ENCODE measurements at places on chromosomes 13 and 19.

DNA sequence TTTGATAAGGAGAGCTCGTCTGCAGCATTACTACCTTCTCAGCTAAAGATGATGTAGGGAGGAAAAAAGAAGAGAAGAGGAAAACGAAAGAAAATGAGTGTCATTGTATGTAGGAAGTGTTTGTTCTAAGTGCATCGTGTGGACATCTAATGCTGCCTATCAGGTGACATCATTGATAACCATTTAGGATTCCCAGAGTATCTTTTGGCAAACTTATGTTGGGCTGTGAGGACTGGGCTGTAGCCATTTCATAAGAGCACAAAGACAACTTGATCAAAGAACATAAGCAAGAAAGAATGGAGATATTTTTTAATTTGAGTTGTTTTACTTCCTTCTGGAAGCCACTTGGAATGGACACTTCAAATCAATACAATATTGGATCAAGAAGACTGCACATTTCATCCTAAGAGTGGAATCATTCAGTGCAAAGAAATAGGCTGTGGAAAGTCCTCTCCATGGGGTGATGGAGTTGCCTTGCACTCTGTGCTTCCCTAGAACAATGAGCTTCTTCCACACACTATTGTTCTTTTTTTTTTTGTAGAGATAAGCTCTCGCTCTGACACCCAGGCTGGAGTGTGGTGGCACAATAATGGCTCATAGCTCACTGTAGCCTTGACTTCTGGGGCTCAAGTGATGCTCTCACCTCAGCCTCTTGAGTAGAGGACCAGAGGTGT is 52.4 kb upstream of the UBL3 start:
- no peak for DNase-seq

GRCh38 chr13:82356667-82357410 is 1525.4 kb downstream of the SLITRK1 start:
- DNase-seq, result peak; percentile 18

DNA sequence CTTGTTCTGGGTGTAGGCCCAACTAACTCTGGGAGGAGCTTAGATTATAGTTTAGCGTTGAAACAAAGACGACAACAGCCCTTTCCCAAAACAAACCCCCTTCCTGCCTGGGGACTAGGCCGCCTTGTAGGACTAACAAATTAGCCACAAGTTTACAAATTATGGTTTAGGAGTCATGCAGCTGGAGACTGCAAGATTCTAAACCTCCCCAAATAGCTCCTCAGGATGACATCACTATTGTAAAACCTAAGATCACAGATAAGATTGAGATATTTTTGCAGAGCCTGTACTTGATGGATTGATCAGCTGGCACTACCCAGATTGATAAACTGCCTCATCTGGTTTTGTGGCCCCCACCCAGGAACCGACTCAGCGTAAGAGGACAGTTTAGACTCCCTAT is 2.3 kb upstream of the SLC25A15 start:
- DNase-seq, result no peak

GRCh38 chr13:76610819-76611415 is 275.3 kb downstream of the KCTD12 start:
- DNase-seq, result peak; percentile 45

GRCh38 chr19:13841962-13842290 is 35.0 kb upstream of the NANOS3 start:
- DNase-seq, result no peak

DNA sequence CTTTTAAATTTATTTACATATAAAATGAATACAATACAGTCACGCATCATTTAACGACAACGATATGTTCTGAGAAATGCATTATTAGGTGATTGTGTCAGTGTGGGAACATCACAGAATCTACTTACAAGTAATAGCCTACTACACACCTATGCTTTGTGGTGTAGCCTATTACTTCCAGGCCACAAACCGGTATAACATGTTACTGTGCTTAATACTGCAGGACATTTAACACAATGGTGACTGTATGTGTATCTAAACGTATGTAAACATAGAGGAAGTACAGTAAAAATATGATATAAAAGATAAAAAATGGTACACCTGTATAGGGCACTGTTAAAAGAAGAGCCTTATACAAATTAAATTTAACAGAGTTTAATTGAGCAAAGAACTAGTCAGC is 62.4 kb upstream of the KLHL1 start:
- DNase-seq, result no peak
